ENCODE measurements at places on chromosomes 6 and 20.
A peak's percentile ranks its signal among the peaks of the same experiment; 100 is the strongest.

DNA sequence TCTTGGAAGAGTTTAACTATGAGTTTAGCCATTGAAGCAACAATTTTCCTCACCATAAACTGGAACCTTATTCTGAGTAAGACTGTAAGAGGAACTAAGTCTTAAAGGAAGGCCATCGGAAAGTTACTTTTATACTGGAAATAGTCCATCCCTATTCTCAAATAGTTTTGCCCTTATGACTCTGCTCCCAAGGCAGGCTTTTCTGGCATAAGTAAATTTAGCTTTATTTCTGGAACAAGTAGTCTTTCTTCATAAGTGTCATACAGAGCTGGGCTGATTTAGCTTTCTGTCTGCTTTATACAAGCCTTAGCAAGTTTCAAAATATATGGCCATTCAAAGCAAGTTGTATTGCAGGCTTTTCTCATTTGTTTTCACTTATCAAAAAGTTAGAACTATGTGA, 328.1 kb downstream of the HACE1 start:
- no peak for DNase-seq

DNA sequence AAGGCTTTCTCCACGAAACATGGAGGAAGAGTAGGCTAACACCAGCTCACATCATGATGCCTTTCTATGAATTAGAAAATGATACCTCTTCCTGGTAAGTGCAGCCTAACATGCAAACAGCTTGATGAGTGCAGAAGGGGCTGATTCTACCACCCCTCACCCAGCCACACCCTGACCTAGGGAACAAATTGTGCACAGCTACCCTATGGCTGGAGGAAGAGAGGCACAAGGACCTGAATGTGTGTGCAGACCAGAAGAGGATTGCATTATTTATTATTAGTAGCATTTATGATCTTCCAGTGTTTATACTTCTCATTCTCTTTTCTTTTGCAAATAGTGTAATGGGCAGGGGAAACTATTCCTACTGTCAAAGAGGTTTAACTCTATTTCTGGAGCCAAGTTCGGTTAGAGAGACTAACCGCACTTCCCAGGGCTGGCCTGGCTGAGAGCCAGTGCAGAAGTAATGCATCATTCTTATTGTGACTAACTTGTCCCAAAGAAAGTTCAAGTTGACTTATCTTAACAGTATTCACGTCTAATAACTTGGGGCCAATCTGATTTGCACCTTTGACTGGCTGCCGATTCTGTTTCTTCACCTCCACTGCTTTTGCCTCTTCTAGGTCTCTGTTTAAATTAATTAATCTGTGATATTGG, 237.5 kb downstream of the CD83 start:
- DNase-seq, result peak; percentile 63

DNA sequence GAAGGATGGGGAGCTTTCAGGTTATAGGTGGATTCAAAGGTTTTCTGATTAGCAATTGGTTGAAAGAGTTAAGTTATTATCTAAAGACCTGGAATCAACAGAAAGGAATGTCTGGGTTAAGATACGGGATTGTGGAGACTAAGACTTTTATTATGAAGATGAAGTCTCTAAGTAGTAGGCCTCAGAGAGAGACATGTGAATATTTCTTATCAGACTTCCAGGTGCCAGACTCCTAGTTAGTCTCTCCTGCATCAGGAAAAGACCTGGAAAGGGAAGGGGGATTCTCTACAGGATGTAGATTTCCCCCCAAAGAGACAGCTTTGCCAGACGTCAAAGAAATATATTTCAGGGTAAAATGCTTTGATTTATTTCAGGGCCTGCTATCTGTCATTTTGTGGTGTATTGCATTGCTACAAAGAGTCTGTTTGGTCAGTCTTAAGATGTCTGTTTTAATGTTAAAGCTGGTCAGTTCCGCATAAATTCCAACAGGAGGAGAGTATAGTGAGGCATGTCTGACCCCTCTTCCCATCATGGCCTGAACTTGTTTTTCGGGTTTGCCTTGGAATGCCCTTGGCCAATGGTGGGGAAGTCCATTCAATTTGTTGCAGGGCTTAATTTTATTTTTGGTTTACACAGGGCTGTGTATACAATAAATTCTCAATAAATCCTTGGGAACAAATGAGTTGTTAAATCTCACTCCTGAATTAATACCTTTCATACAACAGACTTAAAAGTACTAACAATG, 103.4 kb upstream of the RALGAPA2 start:
- no peak for DNase-seq

DNA sequence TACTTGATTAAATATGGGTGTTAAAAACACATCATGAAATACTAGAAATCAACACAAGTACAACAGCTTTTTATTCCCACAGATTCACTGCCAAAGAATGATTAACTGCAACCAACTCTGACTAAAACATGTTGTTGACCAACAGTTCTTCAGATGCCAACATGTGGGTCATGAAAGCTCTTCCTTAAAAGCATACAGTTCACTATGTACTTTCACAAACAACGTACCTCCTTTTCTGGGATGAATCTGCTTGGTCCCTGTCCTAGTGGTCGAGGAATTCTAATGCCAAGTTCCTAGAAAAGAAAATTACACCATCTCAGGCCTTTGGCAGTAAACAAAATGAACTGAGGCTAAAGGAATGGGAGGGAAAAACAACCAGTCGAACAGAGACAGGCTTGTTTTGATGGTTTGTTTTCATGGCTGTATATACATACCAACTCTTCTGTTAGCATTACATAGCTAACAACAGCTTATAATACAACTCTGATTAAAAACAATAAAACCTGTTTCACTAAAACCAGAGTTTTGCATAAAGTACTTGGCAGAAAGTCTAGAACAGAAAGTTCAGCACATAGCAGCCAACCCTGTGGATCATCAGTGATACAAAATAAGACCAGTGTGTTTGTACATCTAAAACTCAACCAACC, 92.5 kb downstream of the SESN1 start:
- no peak for DNase-seq

DNA sequence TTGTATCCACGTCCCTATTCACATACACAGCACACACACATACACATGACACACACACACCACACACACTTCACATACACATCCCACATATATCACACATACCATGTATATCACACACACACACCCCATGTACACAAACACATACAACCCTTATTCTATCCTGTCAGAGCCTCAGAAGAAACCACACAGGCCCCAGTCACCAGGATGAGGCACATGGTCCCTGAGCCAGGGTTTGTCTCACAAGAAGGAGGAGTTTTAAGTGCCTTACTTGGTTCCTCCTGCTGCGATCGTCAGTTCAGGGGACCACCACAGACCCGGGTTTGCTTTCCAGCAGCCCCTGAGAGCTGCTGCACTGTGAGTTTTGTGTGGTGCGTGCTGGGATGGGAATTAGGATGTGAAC, 23.6 kb downstream of the BFSP1 start:
- no peak for DNase-seq
